ENCODE measurements at places on chromosomes 7 and 10.

DNA sequence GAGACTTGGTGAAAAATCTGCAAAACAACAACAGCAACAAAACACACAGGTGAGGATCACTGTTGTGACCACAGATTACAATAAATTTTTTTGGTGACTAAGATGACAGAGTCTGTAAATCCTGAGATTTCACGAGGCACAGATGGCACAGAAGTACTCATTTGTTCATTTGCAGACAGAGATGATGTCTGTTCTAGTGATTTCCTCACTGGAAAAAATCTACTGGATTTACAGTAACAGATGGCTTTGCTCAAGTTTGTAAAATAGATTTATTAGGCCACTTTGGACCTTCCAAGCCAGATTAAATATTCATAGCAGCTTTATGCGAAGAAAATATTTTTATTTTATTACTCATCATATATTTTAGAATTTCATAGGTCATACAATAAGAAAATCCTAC lies 113.5 kb upstream of the IL6 start:
- DNase-seq: no peak

GRCh38 chr10:132186488-132187429 lies at the start of gene DPYSL4:
DPYSL4 (plus strand) TSS chr10:132186948; CDS start chr10:132187064, 116 bp downstream.
- no peak for DNase-seq

- no peak for DNase-seq
Observed at GRCh38 chr7:35313575-35313974, 59.7 kb upstream of the TBX20 start.

DNA sequence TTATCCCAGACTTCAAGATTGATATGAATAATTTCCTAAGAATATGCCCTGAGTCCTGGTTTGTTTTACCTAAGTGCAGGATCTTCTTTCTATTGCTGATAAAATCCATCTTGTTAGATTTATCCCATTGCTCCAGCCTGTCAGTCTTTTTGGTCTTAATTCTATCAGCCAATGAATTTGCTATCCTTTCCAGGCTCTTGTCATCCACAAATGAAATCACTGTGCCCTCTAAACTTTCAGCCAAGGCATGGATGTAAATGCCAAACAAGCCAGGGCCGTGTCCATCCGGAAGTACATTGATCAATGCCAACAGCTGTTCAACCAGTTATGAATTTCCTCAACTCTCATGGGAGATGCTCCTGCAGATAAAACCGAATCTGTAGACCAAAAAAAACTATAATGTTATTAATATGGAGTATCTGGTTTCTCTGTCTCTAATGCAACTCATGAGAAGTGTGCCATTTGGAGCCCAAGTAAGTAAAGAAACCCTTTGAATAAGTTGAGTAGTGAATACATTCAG lies 40.0 kb downstream of the NPY start:
- no peak for DNase-seq

DNA sequence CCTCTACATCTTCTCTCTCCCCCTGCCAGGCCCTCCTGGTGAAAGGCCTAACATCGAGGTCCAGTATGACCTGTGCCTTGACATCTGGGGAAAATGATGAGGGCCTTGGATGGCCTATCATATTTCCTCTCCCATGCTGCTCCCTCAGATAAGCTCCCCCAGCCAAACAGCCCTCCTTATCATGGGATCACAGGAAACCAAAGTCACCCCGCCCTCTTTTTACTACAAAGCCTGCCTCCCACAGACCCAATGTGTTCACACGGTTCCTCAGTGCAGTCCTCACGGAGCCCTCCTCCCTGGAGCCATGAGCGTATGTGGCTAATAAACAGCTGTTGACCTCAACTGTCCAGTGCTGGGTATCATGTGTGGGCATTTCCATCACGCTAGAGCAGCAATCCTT lies 32.0 kb downstream of the C10orf90 start:
- DNase-seq: no peak

DNA sequence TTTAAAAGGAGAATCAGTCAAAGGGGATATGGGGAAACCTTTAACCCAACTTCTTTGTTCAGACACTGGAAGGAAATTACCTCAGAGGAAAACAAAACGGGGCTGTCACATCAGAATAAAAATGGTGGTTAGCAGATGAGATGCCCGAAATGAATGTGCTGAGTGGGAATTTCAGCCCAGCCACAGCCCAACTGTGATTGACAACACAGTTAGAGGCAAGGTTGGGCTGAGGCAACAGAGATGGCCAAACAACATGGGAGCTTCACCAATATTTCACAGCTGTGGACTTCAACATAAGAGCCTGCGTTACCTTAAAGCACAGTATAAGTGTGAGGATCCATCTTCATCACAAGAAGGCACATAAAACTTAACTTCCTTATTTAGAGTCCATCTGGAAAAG lies 133.5 kb upstream of the PTPRZ1 start:
- DNase-seq: no peak
